ENCODE measurements at places on chromosomes 3 and 15.

DNA sequence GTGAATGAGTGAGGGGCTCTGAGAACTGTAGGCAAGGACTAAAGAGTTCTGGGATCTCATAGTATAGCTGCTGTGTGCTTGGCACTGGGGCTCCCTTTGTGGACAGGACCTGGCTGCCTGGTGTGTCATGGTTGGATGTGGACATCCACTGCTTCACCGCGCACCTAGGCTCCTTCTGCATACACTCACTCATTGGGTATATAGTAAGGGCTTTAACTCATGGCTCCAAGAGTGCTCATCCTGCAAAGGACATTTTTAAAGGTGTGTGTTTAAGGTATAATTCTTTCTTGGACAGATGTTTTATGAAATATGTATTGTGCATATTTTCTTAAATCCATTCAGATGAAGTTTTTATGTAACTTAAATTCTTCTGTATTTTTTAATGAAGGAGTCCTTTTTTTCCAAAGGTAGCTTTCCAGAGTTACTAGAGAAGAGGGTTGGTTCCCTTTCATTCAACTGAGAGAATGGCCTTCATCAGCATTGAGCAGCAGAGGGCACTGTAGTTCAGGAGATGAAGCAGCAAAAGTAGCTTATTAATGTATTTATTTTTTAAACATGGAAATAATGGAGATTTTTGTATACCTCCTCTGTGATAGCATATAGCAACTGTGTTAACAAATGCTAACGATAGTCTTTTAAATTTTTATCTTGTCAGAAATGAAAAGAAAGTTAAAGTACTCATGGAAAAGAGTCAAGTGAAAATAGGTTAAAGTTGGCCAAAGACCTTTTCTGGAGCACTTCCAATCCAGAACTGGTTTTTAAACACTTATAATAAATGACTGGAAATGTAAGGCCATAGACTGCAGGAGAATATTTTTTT is 25.2 kb downstream of the OXNAD1 start:
- peak; percentile 31 for DNase-seq

- DNase-seq: no peak
Observed at GRCh38 chr3:154050216-154050615, 71.0 kb upstream of the ARHGEF26 start.

DNA sequence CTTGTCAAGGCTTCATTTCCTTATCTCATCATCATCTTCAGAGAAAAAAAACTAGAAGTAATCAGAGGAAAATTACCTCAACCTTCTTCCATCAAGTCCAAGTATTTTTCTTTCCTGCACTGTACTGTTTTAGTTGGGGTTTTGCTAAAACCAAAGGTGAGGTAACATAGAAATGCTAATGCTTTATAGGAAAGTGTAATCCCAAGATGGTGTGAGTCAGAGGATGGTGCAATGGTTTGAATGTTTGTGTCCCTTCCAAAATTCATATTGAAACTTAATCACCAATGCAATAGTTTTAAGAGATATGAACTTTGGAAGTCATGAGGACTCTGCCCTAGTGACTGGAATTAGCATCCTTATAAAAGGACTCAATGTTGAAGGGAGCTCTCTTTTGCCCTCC is 79.5 kb downstream of the KBTBD8 start:
- no peak for DNase-seq

- DNase-seq: no peak
Observed at GRCh38 chr3:59456852-59457485, 407.1 kb upstream of the CFAP20DC start.

DNA sequence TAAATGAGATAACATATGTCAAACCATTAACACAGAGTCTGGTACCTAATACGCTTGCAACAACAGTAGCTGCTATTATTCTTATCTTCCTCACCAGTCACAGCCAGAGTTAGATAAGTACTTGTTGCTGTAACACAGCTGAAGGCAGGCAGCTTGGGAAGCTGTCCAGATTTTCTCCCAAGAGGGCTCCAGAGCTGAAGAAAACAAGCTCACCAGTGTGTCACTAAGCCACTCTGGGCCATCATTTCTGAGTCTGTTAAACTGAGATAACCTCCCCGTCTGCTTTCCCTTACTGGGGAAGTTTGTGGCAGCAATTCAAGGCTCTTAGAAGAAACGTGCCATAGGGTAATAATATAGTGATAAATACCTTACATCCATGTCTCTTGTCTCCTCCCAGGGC is 226.3 kb downstream of the TAFA4 start:
- no peak for DNase-seq

GRCh38 chr15:31799715-31800321 is 230.5 kb upstream of the CHRNA7 start:
- no peak for DNase-seq

DNA sequence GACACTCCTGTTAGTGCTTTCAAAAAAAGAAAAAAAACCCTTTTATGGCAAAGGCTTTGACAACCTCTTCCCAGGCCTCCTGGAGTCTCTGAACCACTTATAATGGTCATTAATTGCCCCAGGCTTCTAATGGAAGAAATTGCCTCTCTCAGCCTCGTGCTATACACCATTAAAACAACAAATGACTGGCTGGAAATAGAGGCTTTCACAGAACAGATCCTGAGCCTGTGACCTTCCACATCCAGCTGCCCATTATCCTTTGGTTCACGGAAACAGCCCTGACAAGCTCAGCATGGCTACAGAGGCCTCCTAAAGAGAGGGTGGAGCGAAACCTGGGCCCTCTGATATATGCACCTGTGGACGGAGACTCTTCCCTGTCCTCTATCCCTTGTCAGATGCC is 26.8 kb upstream of the MKRN3 start:
- no peak for DNase-seq

Data from WERI-Rb-1 (cell line).